ENCODE measurements at places on chromosomes 7 and 10. TPM values are rescaled to one million over a fixed set of nuclear protein-coding genes. Genes with fewer than 3 reads are reported as not detected.

GIMAP8 gene
- total RNA-seq = not detected

GCK gene
- total RNA-seq = 2.7 TPM

HTR5A gene
- not detected for total RNA-seq

GDF2 gene
- not detected for total RNA-seq

FRAT1 gene
- total RNA-seq = 1.9 TPM

FZD8 gene
- total RNA-seq = 2.0 TPM

C10orf53 gene
- not detected for total RNA-seq

MEOX2 gene
- not detected for total RNA-seq

SLC26A5 gene
- total RNA-seq = not detected

NIPSNAP2 gene
- total RNA-seq = 51.3 TPM

CDNF gene
- total RNA-seq = 0.86 TPM

ACTL6B gene
- not detected for total RNA-seq

GALNT17 gene
- not detected for total RNA-seq

PDZD7 gene
- 2.6 TPM for total RNA-seq

NPSR1 gene
- not detected for total RNA-seq

STK17A gene
- total RNA-seq = 60.5 TPM

ASAH2 gene
- 0.71 TPM for total RNA-seq

CLRN3 gene
- not detected for total RNA-seq

SLC13A1 gene
- total RNA-seq = not detected

MYL10 gene
- not detected for total RNA-seq

FKBP6 gene
- not detected for total RNA-seq

UNCX gene
- not detected for total RNA-seq

ANKRD2 gene
- total RNA-seq = not detected

SMARCD3 gene
- 51.0 TPM for total RNA-seq

RASSF4 gene
- total RNA-seq = 6.6 TPM

UBE2D4 gene
- total RNA-seq = 6.1 TPM

OR13A1 gene
- not detected for total RNA-seq
